Left lung (tissue), 14 donors: ENCODE measurements at places on chromosomes 13 and 19. TPM values are rescaled to one million over a fixed set of nuclear protein-coding genes. Genes with fewer than 3 reads are reported as not detected.

DNA sequence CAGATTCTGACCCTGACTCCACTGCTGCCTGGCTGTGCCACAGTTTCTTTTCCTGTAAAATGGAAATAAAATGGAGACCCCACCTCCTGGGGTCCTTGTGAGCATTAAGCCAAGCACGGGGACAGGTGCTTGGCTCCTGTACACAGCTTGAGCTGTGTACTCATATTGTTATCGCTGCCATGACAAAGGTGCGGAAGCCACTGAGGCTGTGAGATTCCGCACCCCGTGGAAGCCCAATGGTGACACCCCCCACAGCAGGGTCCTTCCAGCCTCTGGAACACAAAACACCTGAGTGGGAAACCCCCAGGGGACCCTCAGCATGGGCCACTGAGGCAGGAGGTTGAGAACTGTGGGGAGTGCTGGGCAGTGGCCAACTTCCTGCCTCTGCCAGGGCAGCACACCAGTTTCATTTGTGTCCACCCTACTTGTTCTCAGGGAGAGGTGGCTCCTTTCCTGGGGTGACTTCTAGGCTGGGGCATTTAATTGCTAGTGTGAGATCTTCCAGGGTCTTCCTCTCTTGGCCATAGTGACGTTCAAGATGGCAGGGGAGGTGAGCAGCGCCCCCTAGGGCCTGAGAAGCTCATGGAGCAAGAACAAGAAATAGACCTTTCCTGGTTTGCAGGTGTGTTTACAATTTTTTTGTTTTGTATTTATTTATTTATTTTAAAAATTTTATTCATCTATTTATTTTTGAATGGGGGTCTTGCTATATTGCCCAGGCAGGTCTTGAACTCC is 5.4 kb upstream of the JSRP1 start:
- H3K4me3 ChIP-seq: no peak overlapping the region
- H3K27ac ChIP-seq: no peak overlapping the region
- H3K27me3 ChIP-seq: no peaks in the 10 kb centered on the region
- H3K4me1 ChIP-seq: peaks cover 2% of the 10 kb centered on the region
- no peak for DNase-seq
- no peaks in the 10 kb centered on the region for H3K36me3 ChIP-seq

DNA sequence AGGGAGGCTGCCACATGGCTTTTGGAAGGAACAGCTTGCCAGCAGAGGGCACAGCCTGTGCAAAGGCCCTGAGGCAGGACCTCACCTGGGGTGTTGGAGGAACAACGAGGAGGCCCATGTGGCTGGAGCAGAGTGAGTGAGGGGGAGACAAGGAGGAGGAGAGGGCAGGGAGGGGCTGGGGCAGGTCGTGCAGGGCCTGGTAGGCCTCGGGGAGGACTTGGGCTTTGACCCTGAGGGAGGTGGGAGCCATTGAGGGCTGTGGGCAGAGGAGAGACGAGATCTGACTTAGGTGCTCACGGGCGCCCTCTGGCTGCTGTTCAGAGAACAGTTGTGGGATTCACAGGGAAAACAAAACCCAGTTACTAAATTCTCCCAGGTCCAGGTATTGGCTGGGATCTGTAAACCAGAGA is 25.2 kb downstream of the ZNRF4 start:
- no peaks in the 10 kb centered on the region for H3K36me3 ChIP-seq
- DNase-seq: no peak
- H3K27me3 ChIP-seq: peaks cover 14% of the 10 kb centered on the region

DNA sequence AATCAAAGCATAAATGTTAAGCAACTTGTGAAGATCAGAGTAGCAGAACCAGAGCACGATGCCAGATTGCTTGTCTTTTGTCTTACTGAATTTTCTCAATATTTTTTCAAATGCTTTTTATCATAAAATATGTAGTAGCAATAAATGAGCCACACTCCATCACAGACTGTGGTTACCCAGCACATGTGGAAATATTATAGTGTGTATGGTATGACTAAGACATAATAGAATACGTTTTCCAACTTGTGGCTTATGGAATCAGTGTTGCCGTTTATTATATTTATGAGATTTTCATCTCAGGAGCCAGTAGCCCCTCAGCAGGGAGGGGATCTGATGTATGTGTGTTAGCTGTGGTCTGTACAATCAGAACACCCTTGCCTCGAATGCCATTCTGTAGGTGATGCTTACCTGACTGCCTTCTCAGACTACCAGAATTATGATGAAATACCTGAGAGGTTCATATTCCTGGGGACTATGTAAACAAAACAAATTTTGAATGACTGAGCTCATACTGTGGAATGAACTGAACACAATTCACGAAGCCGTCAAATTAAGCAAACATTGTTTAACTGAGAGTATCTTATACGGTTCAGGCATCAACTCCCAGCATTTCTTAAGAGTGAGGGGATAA is 1.9 kb downstream of the SCEL start:
- H3K36me3 ChIP-seq: no peaks in the 10 kb centered on the region
- no peak for DNase-seq
- peak overlapping the region; percentile 0 for H3K27ac ChIP-seq
- H3K27me3 ChIP-seq: no peaks in the 10 kb centered on the region
- no peak overlapping the region for H3K4me3 ChIP-seq

DNA sequence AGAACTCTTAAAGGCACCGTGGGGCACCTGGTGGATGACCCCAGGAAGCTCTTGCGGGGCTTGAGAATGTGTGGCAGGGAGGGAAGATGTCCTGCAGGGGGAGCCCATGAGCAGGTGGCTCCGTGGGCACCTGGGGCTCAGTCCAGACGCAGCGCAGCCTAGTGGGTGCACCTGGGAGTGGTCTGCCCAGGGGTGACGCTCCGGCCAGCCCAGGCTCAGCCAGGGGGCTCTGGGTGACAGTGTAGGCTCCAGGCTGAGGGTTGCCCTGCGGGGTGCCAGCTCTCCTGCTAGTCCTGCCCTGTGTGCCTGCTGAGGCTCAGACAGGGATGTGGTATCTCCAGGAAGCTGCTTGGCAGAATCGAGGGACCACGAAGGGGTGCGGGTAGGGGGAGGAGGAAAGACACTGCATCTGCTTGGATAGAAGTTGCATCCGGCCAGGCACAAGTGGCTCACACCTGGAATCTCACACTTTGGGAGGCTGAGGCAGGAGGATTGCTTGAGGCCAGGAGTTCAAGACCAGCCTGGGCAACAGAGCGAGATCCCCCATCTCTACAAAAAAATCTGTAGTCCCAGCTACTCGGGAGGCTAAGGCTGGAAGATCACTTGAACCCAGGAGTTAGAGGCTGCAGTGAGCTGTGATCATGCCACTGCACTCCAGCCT is 15.0 kb upstream of the PGLS start:
- no peaks in the 10 kb centered on the region for H3K36me3 ChIP-seq
- no peak overlapping the region for H3K4me3 ChIP-seq
- H3K27me3 ChIP-seq: no peaks in the 10 kb centered on the region
- peak; percentile 64 for DNase-seq

The RASIP1 gene
- 15.0 TPM for total RNA-seq

The ZAR1L gene
- not detected for total RNA-seq

DNA sequence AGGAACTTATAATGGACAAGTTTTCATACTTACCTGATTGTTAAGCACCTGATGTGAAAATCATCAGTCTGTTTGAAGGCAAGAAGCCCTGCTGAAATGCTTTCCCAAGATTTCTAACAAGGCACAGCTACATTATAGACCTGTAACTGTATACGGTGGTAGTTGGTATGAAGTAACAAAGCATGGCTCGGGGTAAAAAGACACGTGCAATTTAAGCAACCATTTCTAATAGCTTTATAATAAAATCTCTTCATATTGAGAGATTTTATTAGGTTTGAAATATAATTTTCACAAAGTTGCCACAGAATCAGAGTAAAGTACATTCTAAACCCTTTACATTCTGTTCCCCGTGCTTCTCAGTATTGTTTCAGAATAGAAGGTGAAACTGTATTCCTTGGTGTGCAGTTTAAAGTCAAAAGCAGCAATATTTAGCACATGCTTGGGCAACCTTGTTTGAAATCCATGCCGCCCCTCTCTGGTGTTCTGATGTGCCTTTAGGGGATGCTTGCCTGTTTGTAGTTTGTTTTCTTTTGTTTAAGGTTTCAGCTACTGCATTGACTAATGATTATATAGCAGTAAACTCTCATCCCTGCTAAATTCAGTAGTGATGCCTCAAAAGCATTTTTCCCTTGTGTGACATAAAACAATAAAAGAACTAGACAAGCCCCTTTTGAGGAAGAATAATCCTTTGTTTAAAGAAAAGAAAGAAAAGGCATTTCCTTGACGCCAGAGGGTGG is 125.2 kb upstream of the OBI1 start:
- no peaks in the 10 kb centered on the region for H3K27me3 ChIP-seq
- H3K4me1 ChIP-seq: no peaks in the 10 kb centered on the region
- H3K36me3 ChIP-seq: no peaks in the 10 kb centered on the region
- DNase-seq: no peak
- no peak overlapping the region for H3K27ac ChIP-seq
- H3K4me3 ChIP-seq: no peak overlapping the region

DNA sequence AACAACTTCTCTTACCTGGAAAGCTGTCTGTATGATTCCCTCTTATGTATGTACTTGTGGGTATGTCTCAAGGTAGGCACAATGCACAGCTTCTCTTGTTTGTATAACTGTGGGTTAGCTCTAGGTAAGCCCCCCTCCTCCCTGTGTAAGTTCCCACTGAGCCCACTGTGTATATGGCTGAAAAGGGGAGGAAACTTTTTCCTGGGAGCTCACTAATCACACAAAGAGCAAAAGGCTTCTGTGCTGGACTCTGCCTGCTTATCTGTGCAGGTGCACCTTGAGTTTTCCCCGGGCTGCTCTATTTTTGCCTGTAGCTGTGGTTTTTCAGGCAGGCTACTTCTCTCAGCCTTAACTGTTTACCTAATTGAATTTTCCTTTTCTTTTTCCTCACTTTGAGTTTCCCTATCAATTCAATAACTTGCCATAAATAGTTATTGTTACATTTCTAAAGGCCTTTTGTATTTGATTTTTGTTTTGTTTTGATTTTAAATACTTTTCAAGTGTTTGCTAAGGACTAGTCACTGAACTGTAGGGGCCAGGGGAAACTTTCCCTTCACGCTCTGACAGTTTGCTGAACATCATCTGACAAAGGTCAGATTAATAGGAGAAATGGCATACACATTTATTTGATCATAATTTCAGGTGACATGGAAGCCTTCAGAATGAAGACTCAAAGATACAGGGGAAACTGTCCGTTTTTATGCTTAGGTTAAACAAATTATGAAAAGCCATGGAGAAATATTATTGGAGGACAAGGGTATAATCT is 423.5 kb upstream of the ATXN8OS start:
- H3K27ac ChIP-seq: no peak overlapping the region
- no peaks in the 10 kb centered on the region for H3K27me3 ChIP-seq
- no peaks in the 10 kb centered on the region for H3K36me3 ChIP-seq
- no peak overlapping the region for H3K4me3 ChIP-seq
- peak; percentile 8 for DNase-seq
- H3K4me1 ChIP-seq: no peaks in the 10 kb centered on the region

DNA sequence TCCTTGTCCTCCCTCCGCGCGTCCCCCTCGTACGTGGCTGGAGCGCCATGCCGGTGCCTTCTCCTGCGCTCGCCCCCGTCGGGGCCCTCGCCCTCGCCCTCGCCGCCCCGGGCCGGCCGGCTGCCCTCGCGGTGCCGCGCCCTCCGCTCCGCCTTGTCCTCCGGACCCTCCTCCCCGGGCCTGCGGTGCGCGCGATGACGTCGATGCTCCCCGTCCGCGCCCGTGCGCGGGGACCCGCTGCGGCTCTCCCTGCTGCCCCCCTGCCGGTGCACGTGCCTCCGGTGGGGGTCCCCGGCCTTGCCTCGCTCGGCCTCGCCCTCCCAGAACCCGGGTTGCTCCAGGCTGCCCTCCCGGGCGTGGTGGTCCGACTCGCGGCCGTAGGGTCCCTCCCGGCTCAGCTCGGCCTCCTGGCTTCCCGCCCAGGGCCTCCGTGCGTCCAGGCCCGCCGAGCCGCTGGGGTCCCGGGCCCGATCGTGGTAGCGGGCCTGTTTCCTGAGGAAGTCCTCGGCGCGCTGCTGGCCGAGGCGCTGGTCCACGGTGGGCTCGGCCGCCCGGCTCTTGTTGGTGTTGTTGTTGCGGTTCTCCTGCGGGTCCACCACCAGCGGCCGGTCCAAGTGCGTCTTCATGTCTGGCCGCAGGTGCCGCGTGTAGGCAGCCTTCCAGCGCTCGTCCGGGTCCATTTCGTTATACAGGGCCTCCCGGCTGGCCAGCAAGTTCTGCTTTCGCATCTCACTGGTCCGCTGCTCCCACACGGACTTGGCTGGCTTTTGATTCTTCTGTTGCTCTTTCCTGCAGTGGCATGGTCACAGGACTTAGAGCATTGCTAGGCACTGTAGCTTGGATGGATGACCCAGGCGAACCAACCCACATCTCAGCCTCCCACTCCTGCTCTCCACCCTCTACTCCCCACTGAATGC is 148.6 kb downstream of the IER2 start:
- H3K27me3 ChIP-seq: peaks cover 14% of the 10 kb centered on the region
- H3K36me3 ChIP-seq: no peaks in the 10 kb centered on the region
- no peak overlapping the region for H3K27ac ChIP-seq
- DNase-seq: peak; percentile 10
- no peak overlapping the region for H3K4me3 ChIP-seq
- H3K4me1 ChIP-seq: no peaks in the 10 kb centered on the region

The DMWD gene
- total RNA-seq: 49.0 TPM

DNA sequence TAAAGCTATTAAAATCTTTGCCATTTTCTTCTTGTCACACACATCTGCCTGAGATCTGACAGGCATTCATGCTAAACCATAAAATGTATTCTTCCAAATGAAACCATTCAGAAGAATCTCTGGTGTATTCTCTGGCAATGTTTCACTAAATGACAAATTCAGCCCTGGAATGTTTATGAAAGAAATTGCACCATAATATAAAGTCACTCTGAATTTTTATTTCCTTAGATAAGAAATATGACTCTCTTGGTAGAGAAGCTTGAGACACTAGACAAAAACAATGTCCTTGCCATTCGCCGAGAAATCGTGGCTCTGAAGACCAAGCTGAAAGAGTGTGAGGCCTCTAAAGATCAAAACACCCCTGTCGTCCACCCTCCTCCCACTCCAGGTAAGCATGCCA is 14.3 kb downstream of the OLFM4 start:
- H3K4me3 ChIP-seq: no peak overlapping the region
- no peak overlapping the region for H3K27ac ChIP-seq
- peaks cover 3% of the 10 kb centered on the region for H3K4me1 ChIP-seq
- DNase-seq: no peak

GRCh38 chr19:49403404-49404187 is 15.5 kb downstream of the KASH5 start:
- H3K4me3 ChIP-seq: no peak overlapping the region
- H3K27ac ChIP-seq: no peak overlapping the region
- no peaks in the 10 kb centered on the region for H3K4me1 ChIP-seq
- H3K36me3 ChIP-seq: no peaks in the 10 kb centered on the region
- no peak for DNase-seq
